Peyer's patch (tissue), 4 donors: ENCODE measurements at places on chromosomes 7 and 10. TPM values are rescaled to one million over a fixed set of nuclear protein-coding genes. Genes with fewer than 3 reads are reported as not detected.

The WNT16 gene
- total RNA-seq, result not detected

The GLI3 gene
- 2.9 TPM for total RNA-seq

The LRRD1 gene
- total RNA-seq, result not detected

- no peaks in the 10 kb centered on the region for H3K36me3 ChIP-seq
- H3K27me3 ChIP-seq, result no peaks in the 10 kb centered on the region
- H3K4me1 ChIP-seq, result peaks cover 14% of the 10 kb centered on the region
- DNase-seq, result peak; percentile 63
- H3K4me3 ChIP-seq, result no peak overlapping the region
- peak overlapping the region; percentile 82 for H3K27ac ChIP-seq
Observed at GRCh38 chr10:31697271-31698180, 231.1 kb downstream of the ARHGAP12 start.

- no peak overlapping the region for H3K4me3 ChIP-seq
- H3K36me3 ChIP-seq, result no peaks in the 10 kb centered on the region
- H3K27me3 ChIP-seq, result no peaks in the 10 kb centered on the region
- no peaks in the 10 kb centered on the region for H3K4me1 ChIP-seq
Observed at GRCh38 chr7:12607134-12607533, 36.6 kb downstream of the SCIN start.
